ENCODE measurements at places on chromosomes 2 and 18.

- DNase-seq = no peak
Measured at GRCh38 chr2:170828533-170828916, 11.8 kb downstream of the GAD1 start.

GRCh38 chr2:98252038-98252773 is 94.0 kb upstream of the CNGA3 start:
- DNase-seq = no peak

DNA sequence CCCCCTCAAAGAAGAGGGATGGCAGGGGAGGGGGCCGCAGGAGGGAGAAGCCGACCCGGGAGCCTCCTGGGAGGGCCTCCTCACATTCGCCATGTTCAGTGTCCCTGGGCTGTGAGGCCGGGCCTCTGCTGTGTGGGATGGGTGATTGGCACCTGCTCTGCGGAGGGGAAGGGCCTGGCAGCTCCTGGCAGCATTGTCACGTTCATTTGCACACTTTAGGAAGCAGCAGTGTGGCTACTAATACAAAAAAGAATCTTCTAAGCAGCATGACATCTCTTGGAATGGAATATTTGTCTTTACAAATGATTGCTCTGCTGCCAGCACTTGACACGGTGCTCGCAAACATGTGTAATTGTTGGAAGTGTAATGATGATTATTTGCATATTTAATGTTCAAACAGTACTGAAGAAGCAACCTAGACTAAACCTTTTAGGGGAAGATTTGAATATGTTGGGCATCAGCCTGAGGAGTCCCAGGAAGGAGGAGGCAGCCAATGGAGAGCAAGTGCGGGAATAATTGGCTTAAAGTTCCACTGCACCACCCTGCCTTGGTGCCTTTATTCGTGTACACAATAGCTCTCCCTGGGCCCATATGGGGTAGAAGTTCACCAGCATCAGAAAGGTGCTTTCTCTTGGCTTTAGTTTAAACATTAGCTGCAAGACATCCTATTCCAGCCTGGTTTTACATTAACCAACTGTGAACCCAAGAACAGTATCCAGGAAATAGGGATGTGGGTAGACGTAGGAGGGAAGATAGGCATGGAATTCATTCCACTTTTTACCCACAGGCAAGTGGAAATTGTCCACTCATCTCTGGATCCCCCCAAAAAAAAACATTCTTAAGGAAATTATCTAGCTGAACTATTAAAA is 404.9 kb downstream of the TMEM182 start:
- DNase-seq = no peak

DNA sequence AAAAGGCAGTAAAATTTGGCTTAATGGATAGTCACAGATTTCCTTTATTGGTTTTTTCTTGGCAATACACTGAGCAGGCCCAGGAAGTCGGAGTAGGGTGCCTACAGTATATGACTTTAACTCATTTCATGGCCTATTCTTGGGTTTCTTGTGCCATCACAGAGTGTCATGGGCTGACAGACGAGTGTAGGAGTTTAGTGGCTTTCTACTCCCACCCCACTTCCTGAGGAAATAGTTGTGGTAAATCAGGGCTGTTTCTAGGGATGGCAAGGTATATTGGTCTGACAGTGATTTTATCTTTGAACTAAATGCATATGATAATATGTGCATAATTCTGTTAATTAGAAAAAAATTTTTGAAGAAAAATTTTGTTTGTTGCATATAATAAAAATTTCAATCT is 100.1 kb downstream of the PLCL1 start:
- no peak for DNase-seq

DNA sequence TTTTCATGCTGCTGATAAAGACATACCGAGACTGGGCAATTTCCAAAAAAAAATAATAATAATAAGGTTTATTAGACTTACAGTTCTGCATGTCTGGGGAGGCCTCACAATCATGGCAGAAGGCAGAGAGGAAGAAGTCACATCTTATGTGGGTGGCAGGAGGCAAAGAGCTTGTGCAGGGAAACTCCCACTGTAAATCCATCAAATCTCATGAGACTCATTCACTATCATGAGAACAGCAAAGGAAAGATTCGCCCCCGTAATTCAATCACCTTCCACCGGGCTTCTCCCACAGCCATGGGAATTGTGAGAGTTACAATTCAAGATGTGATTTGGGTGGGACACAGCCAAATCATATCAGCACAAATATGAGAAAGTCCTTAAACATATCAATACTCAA is 1314.8 kb downstream of the DPP10 start:
- no peak for DNase-seq

DNA sequence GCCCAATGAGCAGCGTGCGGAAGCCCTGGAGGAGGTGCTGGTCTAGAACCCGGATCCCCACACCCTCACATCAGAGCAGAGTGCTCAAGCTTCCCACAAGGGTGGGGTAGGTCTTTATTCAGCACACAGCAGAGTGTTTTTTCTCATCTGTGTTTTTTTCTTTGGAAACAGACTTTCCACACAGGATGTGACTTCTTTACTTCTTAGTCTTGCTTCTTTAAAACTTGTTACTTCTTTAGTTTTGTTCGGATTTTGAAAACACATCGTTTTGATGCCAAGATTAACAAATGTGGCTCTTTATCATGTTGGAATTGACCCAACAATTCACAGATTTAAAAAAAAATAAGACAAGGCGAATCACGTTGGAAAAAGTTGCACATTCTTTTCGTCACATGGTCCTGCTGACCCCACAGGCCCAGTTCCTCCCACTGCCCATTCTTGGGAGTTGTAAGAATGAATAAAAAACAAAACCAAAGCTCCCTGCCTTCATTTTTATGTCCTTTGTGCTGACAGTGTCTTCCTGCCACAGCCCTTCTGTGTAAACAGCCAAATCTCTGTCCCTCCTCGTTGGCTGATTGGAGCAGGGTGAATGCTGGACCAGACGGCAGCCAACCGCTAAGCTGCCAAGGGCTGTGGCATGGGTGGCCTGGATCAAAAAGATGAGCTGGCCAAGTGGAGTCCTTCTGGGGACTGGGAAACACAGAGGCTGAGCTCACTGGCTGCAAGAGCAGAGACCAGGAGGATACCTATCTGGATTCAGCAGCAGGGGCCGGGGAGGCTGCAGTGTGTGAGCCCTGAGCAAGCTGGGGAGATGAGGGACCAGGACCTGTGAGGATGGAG is 81.6 kb downstream of the TWIST2 start:
- no peak for DNase-seq

- DNase-seq = no peak
Measured at GRCh38 chr2:74584088-74584645, 29.6 kb downstream of the DOK1 start.

DNA sequence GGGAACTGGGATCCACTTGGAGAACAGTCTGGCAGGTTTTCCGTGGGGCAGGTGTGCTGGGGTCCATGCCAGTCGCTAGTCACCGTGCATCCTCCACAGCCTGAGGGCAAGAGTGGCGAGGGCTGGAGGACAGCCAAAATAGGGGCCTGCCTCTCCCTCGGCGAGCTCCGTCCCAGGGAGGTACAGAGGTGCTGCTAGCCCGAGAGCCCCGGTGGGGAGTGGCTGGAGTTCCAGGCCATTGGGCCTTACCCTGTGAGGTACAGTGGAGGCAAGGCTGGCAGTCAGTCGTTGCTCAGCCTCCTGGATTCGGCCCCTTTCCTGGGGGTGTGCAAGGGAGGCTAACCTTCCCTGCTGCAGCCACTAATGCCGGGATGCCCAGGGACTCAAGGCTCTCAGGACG is 406.6 kb downstream of the CMPK2 start:
- no peak for DNase-seq

DNA sequence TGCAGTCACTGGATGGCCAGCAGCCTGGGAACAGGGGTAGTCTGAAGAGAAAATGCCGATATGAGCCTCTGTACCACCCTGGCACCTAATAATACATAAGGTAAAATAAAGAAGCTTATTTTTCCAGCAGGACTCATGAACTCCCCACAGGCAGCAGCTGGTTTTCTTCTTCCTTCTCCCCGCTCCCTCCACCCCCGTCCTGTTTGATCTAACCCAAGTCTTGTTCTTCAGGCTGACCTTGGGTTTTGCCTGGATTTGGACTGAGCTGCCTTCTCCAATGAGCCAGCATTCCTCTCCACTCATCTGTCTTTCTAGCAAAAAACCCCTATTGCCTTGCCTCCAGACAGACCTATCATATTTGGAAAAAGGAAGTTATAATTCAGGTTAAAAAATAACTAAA is 111.8 kb downstream of the CELF4 start:
- DNase-seq = no peak

GRCh38 chr2:111007757-111008688 is 112.7 kb upstream of the BCL2L11 start:
- no peak for DNase-seq

DNA sequence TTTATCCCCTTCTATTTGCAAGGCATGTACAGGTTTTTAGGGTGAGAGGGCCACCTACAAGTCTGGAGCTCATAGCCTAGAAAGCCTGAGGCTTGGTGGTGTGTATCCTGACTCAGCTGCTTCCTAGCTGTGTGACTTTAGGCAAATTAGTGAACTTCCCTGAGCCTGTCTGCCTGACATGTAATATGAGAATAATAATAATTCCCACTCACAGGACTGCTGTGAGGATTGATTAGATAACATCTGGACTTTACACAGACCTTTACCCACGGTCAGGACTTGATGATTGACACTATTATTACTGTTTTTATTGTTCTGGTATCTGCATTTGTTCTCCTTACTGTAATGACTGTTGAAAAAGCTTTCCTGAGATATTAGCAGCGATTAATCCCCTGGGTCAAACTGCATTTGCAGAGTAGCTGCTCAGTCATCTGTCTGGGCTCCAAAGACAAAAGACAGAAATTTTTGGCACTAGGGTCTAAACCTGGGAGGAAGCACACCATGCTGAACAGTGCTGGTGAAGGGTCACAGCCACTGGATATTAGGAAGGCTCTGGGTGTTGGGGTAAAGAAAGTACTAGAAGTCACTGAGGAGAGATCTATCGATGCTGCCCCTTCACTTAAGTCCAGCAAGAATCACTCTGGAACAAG is 276.5 kb upstream of the FN1 start:
- DNase-seq = no peak

DNA sequence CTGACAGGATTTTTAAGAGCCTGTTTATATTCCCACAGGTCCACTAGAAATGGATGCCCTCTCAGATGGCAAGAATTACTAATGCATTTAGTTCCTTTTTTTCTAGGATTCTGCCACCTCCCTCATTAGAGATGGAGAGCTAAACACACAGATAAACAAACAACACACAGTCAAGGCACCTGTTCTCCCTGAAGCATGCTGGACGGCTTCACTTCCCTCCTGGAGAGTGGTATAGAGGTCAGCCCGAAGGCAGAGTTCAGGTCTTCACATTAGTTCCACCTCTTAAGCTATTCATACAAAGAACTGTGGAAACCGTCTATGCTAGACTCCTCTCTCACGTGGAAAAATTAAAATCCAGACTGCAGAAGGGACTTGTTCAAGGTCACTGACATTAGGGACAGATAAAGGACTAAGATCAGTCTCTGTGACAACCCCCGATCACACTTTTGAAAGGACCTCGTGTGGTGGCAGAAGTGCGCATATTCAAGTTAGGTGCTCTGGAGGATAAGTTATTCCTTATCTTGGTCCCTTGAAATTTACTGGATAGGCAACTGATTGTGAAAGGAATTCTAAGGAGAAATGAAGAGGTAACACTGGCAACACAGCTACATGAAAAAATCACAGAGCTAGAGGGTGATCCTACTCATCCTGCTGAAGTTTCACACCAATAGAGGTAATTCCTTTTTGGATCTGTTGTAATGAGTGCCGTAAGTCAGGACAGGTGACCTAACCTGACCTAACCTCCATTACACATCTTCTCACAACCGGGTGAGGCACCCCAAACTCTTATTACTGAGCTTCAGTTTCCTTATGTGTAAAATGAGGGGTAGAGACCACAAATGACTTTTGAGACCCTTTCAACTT is 75.1 kb downstream of the SPRED2 start:
- DNase-seq = no peak

GRCh38 chr2:16123421-16123820 is 183.1 kb downstream of the MYCN start:
- DNase-seq = no peak

- DNase-seq = no peak
Measured at GRCh38 chr2:217753460-217754200, 249.2 kb downstream of the TNS1 start.

DNA sequence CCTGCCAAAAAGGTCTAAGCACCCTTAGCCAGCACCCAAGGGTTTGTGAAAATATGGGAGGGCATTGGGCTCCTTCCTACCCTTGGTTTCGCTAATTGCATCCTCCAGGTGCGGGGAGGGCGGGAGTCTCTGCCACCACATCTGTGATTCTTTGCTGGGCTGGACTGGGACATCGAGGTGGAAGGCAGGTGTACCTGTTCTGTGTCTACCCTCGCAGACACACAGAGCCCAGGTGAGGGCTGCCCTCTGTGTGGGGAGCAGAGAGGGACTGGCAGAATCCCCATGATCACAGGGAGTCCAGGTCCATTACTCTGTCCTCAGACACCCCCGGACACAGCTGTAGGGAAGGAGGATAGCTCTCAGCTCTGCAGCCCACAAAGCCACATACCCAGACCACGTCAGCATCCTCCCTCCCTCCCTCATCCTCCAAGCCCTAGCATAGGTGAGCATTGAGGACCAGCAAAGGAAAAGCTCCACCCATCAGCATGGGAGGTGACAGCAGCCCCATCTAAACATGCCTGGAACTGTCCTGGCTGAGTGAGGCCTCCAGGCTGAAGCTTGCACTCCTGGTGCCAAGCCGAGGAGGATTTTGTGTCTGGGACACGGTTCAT is 49.8 kb downstream of the PLB1 start:
- no peak for DNase-seq

GRCh38 chr2:119407430-119408220 is 24.0 kb upstream of the TMEM37 start:
- DNase-seq = no peak

DNA sequence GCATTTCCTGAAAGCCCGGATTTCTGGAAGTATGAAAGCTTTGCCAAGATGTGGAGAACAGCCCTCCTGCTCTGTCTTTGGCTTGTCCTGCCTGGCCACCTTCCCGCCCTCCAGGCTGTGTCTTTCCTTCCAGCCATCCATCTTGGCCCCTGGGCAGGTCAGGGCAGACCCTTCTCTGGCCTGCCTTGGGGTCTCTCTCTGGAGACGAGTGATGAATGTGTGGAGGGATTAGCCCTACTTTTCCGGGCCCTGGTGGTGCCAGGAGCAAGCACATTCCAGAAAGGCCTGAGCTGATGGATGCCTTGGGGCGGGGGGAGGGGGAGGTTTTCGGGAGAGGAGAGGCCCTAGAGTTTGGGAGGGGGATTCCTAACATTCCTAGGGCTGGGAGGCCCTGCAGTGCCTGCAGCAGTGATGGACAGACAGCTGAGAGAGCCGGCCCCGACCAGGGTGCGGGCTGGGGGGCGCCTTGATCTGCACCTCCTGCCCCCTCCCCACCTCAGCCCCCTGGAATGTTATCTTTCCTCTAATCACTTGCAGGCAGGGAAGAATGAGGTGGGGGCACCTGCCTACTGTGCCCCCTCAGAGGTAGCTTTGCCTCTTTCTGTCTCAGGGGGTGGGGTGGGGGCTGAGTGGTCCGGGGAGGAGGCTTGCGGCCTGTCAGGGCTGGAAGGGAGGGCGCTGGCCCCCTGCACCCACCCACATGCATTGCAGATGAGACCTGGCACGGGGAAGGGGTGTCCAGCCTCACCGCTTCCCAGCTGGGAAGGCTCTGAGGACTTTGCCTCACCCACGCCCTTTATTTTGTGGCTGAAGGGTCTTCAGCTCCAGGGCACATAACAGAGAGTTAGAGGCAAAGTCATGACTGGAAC is 156.2 kb downstream of the DDX1 start:
- no peak for DNase-seq

- DNase-seq = no peak
Measured at GRCh38 chr2:194105358-194105757, 1551.7 kb upstream of the SLC39A10 start.

Measured in activated effector memory CD4-positive, alpha-beta T cell treated with Interleukin-2 at 50 U/mL for 16 hours (primary cell).